DND-41 (cell line): ENCODE measurements at places on chromosomes 12 and 14.

DNA sequence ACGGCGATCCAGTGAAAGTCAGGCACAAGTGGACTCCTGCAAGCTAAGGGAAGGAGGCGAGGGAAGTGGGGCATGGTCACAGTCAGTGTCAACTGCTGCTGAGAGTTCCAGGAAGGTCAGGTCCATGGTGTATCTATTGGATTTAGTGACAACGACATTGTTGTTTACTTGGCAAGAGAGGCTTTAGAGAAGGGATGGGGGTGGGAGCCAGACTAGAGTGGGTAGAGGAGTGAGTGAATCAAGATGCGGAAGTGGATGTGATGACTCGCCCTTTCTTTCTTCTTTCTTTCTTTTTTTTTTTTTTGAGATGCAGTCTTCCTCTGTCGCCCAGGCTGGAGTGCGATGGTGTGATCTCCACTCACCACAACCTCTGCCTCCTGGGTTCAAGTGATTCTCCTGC, 12.5 kb downstream of the P2RX7 start:
- H3K4me1 ChIP-seq: peaks cover 11% of the 10 kb centered on the region
- H3K27ac ChIP-seq: 0 out of 2 replicates have a peak overlapping the region, but pooled peaks have one; percentile 30
- H3K36me3 ChIP-seq: no peaks in the 10 kb centered on the region
- no peaks in the 10 kb centered on the region for H3K27me3 ChIP-seq
- DNase-seq: peak; percentile 18

- H3K4me3 ChIP-seq: no peak overlapping the region
- DNase-seq: no peak
- H3K27ac ChIP-seq: no peak overlapping the region
- H3K4me1 ChIP-seq: peaks cover 19% of the 10 kb centered on the region
- peaks cover 2% of the 10 kb centered on the region for H3K27me3 ChIP-seq
- H3K36me3 ChIP-seq: no peaks in the 10 kb centered on the region
These were observed 2.6 kb upstream of the TTC8 start for GRCh38 chr14:88821888-88822287.

GRCh38 chr14:101457301-101457935, 103.9 kb upstream of the DIO3 start:
- H3K36me3 ChIP-seq: no peaks in the 10 kb centered on the region
- no peak overlapping the region for H3K27ac ChIP-seq
- DNase-seq: no peak
- no peak overlapping the region for H3K4me3 ChIP-seq
- no peaks in the 10 kb centered on the region for H3K4me1 ChIP-seq

DNA sequence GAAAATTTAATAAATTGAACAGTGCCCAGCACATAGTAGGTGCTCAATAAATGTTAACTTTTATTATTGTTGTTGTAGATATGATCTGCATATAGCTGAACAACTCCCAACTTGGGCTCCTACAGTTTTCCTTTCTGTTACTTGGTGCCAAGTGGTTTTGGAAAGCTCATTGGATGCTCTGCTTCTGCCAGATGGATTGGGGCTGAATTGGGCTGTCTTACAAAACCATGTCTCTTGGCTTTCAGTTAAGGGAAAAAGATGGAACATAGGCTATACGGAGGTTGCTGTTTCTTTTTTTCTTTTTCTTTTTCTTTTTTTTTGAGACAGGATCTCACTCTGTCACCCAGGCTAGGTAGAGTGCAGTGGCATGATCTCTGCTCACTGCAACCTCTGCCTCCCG, 140.7 kb upstream of the PWP1 start:
- H3K4me3 ChIP-seq: no peak overlapping the region
- no peaks in the 10 kb centered on the region for H3K4me1 ChIP-seq
- no peak for DNase-seq
- no peak overlapping the region for H3K27ac ChIP-seq
- H3K36me3 ChIP-seq: no peaks in the 10 kb centered on the region

- H3K4me3 ChIP-seq: no peak overlapping the region
- no peaks in the 10 kb centered on the region for H3K4me1 ChIP-seq
- DNase-seq: no peak
- no peaks in the 10 kb centered on the region for H3K27me3 ChIP-seq
These were observed 416.6 kb downstream of the AEBP2 start for GRCh38 chr12:19855851-19856250.

- no peak overlapping the region for H3K4me3 ChIP-seq
- peaks cover 30% of the 10 kb centered on the region for H3K4me1 ChIP-seq
- H3K27me3 ChIP-seq: no peaks in the 10 kb centered on the region
- peaks cover 35% of the 10 kb centered on the region for H3K36me3 ChIP-seq
These were observed 2.2 kb downstream of the CDK2AP1 start for GRCh38 chr12:123269395-123269892.

- H3K36me3 ChIP-seq: no peaks in the 10 kb centered on the region
- H3K27me3 ChIP-seq: no peaks in the 10 kb centered on the region
- DNase-seq: peak; percentile 68
These were observed 52.6 kb upstream of the BICD1 start for GRCh38 chr12:32053881-32054624.

DNA sequence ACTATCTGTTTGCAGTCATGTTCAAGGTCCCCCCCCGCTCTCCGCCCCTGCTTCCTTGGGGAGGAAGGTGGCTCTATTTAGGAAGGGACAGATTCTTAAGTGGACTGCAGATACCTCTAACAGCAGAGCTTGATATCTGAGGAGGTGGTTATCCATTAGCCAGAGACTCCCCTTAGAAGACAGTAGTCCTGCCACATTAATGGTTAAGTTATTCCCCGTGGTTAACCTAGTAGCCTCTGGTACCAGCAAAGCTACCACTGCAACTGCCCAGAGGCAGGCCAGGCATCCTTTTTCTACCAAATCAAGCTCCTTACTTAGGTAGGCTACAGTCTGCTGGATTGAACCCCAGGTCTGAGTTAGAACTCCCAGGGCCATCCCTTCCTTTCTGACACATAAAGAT, 162.1 kb upstream of the AVPR1A start:
- no peak overlapping the region for H3K27ac ChIP-seq
- no peaks in the 10 kb centered on the region for H3K27me3 ChIP-seq
- no peaks in the 10 kb centered on the region for H3K36me3 ChIP-seq
- DNase-seq: no peak
- H3K4me3 ChIP-seq: no peak overlapping the region
- H3K4me1 ChIP-seq: peaks cover 20% of the 10 kb centered on the region

DNA sequence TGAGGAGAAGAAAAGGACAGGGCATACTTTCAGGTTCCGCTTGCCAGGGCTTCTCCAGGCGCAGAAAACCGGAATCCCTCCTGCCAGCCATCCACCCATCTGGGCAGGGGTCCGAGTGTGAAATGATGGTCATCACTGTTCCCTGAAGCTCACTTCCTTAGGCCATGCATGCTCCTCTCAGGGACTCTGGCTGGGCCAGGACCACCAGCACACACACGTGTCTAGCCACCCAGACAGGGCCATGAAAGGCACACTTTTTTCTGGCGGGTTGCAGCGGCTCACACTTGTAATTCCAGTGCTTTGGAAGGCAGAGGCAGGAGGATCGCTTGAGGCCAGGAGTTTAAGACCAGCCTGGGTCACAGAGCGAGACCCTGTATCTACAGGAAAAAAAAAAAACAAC, 1.5 kb downstream of the TCL1A start:
- H3K4me3 ChIP-seq: no peak overlapping the region
- no peaks in the 10 kb centered on the region for H3K27me3 ChIP-seq
- H3K4me1 ChIP-seq: no peaks in the 10 kb centered on the region
- DNase-seq: no peak
- no peaks in the 10 kb centered on the region for H3K36me3 ChIP-seq
- H3K27ac ChIP-seq: no peak overlapping the region

DNA sequence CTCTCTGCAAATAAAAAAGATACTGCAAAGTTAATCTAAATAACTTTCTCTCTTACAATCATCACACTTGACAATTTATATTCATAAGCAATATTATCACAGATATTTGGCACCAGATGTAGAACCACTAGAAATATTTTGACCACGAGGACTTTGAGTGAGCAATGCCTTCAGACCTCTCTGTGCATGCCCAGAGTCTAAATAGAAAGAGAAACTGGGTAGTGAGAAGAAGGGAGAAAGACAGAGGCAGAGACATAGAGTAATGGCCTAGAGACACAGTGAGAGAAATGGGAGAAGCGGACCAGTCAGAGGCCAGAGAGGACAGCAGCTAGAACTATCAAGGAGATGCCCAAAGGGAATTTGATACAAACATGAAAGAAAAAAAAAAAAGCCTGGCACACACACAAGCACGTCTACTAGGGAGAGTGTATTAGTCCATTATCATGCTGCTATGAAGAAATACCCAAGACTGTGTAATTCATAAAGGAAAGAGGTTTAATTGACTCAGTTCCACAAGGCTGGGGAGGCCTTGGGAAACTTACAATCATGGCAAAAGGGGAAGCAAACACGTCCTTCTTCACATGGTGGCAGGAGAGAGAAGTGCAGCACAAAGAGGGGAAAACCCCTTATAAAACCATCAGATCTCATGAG, 41.1 kb downstream of the BMP4 start:
- no peak overlapping the region for H3K27ac ChIP-seq
- no peaks in the 10 kb centered on the region for H3K27me3 ChIP-seq
- no peaks in the 10 kb centered on the region for H3K4me1 ChIP-seq
- no peak for DNase-seq
- no peak overlapping the region for H3K4me3 ChIP-seq
- H3K36me3 ChIP-seq: no peaks in the 10 kb centered on the region

DNA sequence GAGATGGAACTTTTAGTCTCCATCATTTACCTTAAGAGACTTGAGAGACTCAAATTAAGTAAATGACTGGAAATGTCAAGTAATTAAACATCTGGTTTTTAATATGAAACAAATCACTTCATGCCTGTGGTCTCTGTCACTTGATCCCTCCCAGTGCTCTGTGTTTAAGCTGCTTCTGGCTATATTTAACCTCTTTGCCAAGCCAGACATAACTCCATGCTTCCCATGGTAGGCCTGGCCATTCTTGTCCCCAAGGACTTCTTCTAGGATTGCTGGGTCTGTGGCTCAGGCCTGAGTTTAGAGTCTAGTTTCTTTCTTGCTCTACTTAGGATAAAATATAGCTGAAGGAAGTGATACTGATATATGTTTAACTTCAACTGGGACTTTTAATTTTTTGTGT, 1013.6 kb downstream of the FLRT2 start:
- no peaks in the 10 kb centered on the region for H3K4me1 ChIP-seq
- H3K4me3 ChIP-seq: no peak overlapping the region
- no peaks in the 10 kb centered on the region for H3K36me3 ChIP-seq

- H3K4me3 ChIP-seq: no peak overlapping the region
- no peaks in the 10 kb centered on the region for H3K27me3 ChIP-seq
- no peak for DNase-seq
- peaks cover 5% of the 10 kb centered on the region for H3K36me3 ChIP-seq
These were observed 307.3 kb downstream of the CEP128 start for GRCh38 chr14:80634106-80634758.

DNA sequence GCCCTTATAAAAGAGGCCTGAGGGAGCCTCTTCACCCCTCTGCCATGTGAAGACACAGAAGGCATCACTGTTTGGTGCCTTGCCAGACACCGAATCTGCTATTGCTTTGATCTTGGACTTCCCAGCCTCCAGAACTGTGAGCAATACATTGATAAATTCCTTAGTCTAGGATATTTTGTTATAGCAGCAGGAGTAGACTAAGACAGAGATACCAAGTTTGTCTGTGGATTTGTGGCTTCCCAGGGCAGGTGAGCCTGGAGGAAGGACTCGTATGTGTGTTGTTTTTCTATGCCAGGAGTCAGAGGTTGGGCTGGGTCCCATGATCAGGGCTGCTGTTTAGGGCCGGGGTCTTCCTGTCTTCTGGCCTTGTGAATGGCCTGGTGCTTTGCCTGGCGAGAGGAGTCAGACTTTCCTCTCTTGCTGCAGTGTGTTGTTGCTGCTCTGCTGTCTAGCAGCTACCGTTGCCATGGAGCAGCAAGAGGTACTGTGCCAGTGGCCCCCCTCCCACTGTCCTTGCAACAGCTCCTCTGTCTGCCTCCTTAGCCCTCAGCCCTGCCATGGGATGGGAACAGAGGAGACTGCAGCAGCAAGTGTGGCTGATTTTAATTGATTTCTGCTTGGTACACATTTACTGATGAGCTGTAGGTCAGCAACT, 111.2 kb downstream of the CHST11 start:
- H3K27ac ChIP-seq: peak overlapping the region; percentile 83
- no peak overlapping the region for H3K4me3 ChIP-seq
- peaks cover 57% of the 10 kb centered on the region for H3K36me3 ChIP-seq
- H3K4me1 ChIP-seq: peaks cover 71% of the 10 kb centered on the region

- no peaks in the 10 kb centered on the region for H3K4me1 ChIP-seq
- H3K36me3 ChIP-seq: no peaks in the 10 kb centered on the region
- peaks cover 4% of the 10 kb centered on the region for H3K27me3 ChIP-seq
These were observed 112.7 kb downstream of the GCH1 start for GRCh38 chr14:54789781-54790480.

DNA sequence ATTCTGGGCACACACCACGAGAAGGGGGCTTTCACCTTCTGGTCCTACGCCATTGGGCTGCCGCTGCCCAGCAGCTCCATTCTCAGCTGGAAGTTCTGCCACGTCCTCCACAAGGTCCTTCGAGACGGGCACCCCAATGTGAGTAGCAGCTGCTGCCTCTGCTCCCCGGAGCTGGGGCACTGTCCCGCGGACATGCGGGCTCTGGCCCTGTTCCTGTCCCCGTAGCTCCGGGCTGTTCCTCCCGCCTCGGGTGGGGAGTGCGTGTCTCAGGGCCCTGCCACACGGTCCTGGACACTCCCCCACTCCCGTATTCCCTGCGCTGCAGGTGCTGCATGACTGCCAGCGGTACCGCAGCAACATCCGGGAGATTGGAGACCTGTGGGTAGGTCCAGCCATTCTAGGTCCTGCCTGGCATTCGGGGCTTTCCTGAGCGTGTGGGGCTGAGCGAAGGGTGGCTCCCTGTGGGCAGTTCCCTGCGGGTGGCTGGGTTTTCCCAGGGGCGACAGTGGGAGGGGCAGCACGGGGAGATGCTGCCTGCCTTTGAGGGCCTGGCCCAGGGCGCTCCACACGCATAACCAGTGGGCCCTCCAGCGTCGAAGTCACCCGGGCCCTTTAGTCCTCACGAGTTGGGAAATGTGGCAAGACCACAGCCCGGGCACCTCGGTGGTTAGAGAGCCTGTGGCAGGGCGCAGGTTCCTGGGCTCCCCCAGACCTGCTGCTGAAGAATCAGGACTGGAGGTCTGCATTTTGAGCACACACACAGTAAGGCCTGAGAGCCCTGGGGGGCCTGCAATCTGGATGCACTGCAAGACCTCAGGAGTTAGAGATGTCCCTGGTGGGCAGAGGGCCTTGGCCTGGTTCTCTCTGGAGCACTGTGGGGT, 13.5 kb downstream of the HIP1R start:
- DNase-seq: no peak
- H3K36me3 ChIP-seq: no peaks in the 10 kb centered on the region
- H3K4me3 ChIP-seq: no peak overlapping the region
- H3K27ac ChIP-seq: no peak overlapping the region

GRCh38 chr12:53567961-53568808, 58.0 kb downstream of the ATF7 start:
- no peaks in the 10 kb centered on the region for H3K27me3 ChIP-seq
- DNase-seq: no peak
- no peak overlapping the region for H3K4me3 ChIP-seq
- peaks cover 27% of the 10 kb centered on the region for H3K4me1 ChIP-seq
- H3K36me3 ChIP-seq: no peaks in the 10 kb centered on the region
- H3K27ac ChIP-seq: no peak overlapping the region

GRCh38 chr12:44403185-44403584, 472.9 kb downstream of the NELL2 start:
- H3K36me3 ChIP-seq: no peaks in the 10 kb centered on the region
- no peaks in the 10 kb centered on the region for H3K27me3 ChIP-seq
- H3K27ac ChIP-seq: no peak overlapping the region
- no peaks in the 10 kb centered on the region for H3K4me1 ChIP-seq
- no peak overlapping the region for H3K4me3 ChIP-seq

- no peaks in the 10 kb centered on the region for H3K27me3 ChIP-seq
- DNase-seq: no peak
- no peaks in the 10 kb centered on the region for H3K36me3 ChIP-seq
- peak overlapping the region; percentile 61 for H3K4me3 ChIP-seq
- peaks cover 28% of the 10 kb centered on the region for H3K4me1 ChIP-seq
- peak overlapping the region; percentile 62; the same call in 1 of the 2 replicates for H3K27ac ChIP-seq
These were observed 315 bp downstream of the ABCD2 start for GRCh38 chr12:39619316-39619659.
